ENCODE measurements at places on chromosomes 2 and 18.

DNA sequence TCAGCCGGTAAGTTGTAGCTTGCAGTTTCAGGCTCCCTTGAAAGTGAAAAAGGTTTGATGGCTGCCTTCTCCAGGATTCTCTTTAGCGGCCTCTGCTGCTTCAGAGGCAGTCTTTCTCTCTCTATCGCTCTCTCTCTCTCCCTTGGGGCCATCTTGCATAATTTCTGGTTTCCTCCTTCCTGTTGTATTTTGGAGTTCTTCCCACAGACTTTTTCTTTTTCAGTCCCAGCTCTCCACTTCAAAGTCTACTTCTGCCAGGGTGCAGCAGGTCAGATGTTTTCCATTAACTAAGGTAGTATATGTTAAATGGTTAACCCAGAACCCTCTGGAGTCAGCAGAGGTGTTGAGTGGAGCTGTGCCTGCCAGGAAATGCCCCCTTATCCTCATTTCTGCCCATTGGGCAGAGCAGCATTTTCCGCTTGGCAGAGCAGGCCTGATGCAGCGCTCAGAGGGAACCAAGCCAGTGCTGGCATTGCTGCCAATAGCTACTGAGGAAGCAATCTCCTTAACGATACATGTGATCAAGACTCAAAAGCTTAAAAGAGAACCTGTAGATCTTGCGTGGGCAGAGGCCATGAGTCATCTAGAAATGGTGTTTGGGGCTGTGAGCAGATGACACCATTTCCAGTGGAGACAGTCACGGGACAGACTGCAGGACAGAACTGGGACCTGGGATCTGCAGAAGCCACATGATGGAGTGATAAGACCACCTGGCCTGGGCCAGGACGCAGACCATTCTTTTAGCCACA lies 20.8 kb downstream of the DBI start:
- DNase-seq = peak; percentile 84

DNA sequence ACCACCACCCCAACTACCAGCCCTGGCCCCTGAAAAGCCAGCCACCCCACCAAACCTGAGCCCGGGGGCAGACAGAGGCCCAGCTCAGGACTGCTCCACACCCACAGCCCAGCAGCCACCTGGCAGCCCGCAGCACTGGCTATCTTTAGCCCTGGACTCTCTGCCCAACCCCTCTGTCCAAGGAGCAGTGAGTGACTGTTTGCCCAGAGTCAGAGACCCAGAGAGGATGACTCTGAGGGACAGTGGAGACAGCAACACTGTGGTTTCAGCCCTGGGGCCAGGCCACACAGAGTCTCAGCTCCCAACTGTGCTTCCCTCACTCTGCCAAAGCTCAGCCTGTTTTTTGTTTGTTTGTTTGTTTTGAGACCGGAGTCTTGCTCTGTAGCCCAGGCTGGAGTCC lies 32.6 kb downstream of the BIN1 start:
- peak; percentile 9 for DNase-seq

DNA sequence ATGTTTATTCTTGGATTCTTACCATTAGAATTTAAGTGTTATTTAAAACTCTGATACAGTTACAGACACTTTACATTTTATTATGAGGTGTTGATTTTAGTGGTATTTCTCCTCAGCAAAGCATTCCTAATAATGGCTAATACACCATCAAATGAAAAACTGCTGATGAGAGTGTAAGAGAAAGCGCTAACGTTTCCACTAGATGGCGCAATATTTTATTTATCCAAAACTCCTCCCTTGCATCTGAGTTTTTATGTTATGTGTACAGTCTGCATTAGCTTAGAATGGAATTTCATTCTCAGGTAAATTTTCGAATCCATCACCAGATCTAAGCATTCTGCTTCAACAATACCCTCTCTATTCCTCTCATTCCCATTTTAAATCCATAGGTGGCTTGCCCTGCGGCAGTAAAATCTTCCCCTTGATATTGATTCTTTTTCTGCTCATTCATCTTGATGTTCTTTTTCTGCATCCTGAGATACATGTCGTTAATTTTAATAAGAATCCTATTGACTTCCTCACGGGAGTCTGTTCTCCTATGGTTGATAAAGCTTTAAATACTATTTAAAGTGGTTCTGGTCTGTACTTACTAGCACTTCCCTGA lies 53.9 kb downstream of the PRKRA start:
- peak; percentile 31 for DNase-seq

DNA sequence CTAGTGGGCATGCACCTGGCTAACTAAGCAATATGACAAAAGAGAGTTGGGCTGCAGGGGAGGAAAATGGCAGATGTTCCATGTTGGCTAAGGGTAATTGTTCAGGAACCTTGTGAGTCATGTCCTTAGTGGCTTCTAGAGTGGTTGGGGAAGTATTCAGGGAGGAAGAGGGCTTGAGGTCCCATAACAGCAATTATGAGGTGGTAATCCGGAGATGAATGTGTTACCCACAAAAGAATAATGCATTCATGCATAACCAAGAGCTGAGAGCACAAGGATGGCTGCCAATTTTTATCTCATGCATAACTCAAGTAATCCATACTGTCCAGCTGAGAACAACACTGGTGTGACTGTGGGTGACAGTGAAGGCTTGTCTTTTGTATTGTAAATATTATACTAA lies 42.9 kb downstream of the TMEFF2 start:
- peak; percentile 81 for DNase-seq

- no peak for DNase-seq
Measured at GRCh38 chr2:181972431-181973170, 13.1 kb upstream of the PPP1R1C start.

DNA sequence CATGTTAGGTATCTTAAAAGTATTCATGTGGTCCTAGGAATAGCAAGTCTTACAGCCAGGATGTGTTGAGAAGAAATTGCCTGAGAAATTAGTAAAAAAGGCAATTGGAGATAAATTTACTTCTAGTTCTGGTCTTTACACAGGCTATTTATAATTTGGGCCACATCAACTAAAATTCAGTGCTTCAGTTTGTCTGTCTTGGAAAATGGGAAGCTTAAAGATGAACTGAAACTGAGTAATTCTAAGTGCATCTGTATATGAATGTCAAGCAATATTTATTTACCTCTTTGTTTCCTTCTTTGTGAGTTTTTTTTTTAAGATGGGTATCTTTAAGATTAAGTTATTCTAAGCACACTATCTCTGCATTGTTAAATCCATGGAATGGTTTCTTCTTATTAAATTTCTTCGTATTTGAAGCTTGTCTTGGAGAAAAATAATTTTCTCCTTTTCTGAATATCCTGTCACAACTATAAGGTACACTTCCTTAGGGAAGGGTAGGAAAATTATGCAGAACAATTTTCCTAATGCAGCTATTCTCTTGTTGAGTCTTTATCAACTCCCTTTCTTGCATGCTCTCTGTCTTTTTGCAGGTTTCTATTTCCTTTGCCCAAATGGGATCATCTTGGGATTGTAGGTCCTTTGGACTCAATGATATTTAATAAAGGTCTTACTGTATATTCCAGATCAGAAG lies 39.7 kb upstream of the MMADHC start:
- peak; percentile 71 for DNase-seq

GRCh38 chr2:113216321-113216720 lies 42.5 kb downstream of the PSD4 start:
- no peak for DNase-seq

- DNase-seq = no peak
Measured at GRCh38 chr2:160368988-160369930, 124.3 kb downstream of the RBMS1 start.

DNA sequence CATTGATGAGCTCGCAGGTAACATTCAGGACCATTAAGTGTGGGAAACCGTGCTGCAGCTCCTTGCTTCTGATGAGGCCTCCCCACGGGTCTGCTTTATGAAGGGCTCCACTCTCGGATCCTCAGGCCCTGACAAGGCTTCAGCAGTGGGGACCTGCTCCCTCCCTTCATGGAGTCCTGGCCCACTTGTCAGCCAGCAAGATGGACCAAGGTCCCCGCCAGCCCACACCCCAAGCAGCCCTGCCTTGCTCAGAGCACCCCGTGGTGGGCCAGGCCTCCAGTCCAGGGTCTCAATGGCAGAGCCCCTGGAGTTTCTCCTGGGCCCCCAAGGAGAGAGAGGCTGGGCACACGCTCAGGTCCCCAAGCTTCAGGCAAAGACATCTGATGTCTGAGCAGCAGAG lies 41.5 kb downstream of the CROCC2 start:
- DNase-seq = no peak

GRCh38 chr2:172555272-172555521 lies 693 bp upstream of the PDK1 start:
- DNase-seq = no peak

DNA sequence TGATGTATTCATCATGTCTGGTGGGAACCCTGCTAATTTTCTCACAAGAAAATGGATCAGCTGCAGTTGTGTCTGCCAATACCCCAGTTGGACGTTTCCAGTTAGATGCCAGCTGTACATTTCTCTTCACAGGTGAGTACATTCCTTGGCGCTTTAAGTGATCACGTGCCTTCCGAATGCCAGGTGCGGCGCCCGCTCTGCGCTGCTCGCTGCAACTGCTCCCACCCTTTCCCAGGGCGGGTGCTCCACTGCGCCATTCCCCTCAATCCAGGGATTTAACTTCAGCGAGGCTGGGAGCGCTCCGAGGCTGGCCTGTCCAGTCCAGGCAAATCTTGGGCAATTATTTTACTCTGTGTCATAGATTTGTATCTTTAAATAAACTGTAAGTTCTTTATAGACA lies 225.0 kb upstream of the RAB6C start:
- no peak for DNase-seq

DNA sequence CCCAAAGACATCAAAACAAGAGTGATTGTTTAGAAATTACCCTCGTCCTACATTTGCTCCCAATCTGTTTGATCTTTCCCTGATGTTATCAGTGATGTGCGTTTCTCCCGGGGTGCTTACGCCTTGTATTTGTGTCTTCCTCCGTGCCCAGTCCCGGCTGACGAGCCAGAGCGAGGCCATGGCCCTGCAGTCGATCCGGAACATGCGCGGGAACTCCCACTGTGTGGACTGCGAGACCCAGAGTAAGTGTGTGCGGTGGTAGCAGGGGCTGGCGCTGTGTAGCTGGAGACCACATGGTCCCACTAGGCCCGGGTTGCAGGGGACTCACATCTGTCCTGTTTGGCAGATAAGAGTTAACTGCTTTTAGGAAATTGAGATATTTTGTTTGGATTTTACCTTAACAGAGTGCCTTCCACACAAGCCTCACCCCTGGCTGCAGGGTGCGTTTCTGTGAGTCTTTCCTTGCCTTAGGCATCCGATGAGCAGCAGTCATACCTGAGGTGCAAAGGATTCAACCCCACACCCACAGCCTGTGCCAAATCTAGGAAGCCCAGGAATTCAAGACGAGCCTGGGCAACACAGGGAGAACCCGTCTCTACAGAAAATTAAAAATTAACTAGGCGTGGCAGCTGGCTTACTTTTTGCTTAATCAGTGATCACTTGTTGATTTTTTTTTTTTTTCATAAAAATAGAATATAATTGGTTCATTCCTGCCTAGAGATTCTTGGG lies 127.4 kb downstream of the GBX2 start:
- no peak for DNase-seq

GRCh38 chr2:11891671-11892440 lies 145.4 kb downstream of the LPIN1 start:
- no peak for DNase-seq

GRCh38 chr18:77366067-77366719 lies 116.5 kb downstream of the GALR1 start:
- DNase-seq = no peak

DNA sequence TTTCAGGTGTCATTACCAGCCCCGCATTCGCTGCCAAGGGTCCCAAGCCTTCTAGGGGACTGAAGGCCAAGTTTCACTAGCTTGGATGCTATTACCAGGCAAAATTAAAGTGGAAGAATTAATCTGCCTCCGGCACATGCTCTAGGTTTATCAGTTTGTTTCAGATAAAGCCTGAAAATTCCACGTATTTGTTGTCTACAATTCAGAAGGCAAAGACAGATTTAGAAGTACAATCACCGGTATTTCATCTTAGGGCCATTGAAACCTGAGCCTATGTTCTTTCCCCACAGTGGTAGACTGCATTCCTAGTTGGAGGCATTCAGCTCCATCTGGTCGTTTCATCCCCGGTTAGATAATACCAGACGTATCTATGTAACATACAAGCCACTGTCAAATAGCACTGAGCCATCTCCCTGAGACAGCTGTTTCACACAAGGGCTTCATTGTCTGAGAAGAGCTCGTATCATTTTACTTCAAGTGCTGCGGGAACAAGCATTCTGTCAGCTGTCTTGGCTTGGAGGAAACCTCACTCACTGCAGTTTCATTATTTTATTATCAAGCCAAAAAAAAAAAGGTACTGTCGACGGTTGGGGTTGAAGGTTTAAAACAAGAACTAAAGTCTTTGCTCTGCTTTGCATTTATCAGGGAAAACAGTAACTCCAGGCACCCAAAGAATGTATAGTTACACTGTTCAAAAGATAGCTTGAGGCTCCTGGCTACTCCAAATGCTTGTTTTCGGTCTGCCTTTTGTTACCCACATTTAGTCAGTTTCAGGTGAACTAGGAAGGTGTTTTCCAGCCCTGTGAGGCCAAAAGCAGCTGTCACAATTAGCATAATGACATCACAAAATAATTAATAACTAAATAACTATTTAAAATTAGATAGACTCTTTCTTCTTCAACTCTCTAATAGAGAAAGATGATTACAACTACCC lies 76.7 kb downstream of the TGIF1 start:
- DNase-seq = no peak

DNA sequence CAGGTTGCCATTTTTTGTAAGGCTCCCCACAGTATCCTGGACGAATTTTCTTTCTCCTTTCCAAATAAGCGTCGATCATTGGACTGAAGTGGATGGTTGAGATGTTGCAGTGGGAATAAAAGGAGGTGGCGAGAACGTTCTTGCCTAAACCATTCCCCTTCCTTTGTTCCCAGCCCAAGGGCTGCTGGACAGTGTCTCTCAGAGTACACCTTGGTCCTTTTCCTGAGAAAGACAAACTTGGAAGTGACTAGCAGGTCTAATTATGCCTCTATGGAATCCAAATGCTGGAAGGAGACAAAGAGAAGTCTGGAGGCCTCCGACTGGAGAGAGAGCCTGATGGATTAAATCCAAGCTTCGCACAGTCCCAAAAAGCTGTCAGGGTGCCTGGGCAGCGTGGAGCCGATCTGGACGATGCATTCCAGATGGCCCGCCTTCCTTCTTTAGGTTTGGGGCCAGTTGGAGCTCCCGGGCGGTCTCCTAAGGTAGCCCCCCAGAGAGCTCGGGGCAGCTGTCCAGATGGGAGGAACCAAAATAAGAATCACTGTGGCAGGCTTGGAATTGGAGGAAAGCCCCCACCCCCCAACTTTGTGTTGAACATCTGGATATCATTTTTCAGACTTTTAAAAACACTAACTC lies 186.8 kb downstream of the TMEM247 start:
- no peak for DNase-seq

GRCh38 chr2:240366901-240367300 lies 68.6 kb upstream of the GPC1 start:
- no peak for DNase-seq

GRCh38 chr18:26471027-26471426 lies 77.3 kb downstream of the KCTD1 start:
- DNase-seq = no peak

- peak; percentile 78 for DNase-seq
Measured at GRCh38 chr2:233124421-233125080, 64.4 kb downstream of the INPP5D start.

GRCh38 chr18:55351980-55352714 lies 235.8 kb downstream of the TCF4 start:
- DNase-seq = no peak

GRCh38 chr18:31451625-31452024 lies 4.1 kb downstream of the DSG3 start:
- DNase-seq = no peak

- peak; percentile 21 for DNase-seq
Measured at GRCh38 chr2:71460595-71461303, 7.4 kb downstream of the DYSF start.

GRCh38 chr2:160305081-160305750 lies 105.1 kb upstream of the ITGB6 start:
- DNase-seq = no peak

GRCh38 chr18:23868136-23868785 lies 146.3 kb upstream of the TTC39C start:
- DNase-seq = no peak
